Osteoblast (primary cell): ENCODE measurements at places on chromosomes 5 and 9.

- peak overlapping the region; percentile 84 for H3K27ac ChIP-seq
- DNase-seq = no peak
- H3K4me3 ChIP-seq = no peak overlapping the region
- peaks cover 78% of the 10 kb centered on the region for H3K4me1 ChIP-seq
- H3K27me3 ChIP-seq = no peaks in the 10 kb centered on the region
Observed at GRCh38 chr5:151670083-151670686, 16.5 kb downstream of the SPARC start.

GRCh38 chr5:122252319-122252718 lies 59.7 kb upstream of the SNCAIP start:
- DNase-seq = no peak
- no peak overlapping the region for H3K27ac ChIP-seq
- H3K36me3 ChIP-seq = no peaks in the 10 kb centered on the region
- H3K4me1 ChIP-seq = no peaks in the 10 kb centered on the region

- DNase-seq = no peak
- no peaks in the 10 kb centered on the region for H3K36me3 ChIP-seq
- peaks cover 25% of the 10 kb centered on the region for H3K4me1 ChIP-seq
- H3K4me3 ChIP-seq = no peak overlapping the region
- H3K27ac ChIP-seq = peak overlapping the region; percentile 23
Observed at GRCh38 chr9:15293804-15294316, 13.2 kb downstream of the TTC39B start.

DNA sequence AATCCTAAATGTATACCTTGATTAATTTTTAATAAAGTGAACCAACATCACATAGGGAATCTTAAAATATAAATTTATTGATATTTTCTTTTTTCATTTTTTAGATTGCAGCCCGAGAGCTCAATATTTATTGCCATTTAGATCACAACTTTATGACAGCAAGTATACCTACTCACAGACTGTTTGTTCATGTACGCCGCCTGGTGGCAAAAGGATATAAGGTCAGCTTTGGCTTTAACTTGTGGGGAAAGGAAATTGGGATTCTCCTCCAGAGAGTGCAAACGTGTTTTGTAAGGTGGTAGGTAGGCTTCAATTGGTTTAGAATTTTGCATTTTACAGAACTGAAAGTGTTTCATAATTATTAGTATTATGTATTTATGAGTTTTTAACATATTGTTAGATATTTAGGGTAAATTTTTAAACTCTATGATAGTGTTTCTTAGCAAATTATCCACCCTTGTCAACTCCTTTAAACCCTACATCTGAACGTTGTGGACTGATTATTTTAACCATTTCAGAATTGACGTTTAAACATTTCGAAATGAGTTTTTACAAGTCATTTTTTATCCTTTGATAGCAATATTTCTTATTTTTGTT lies 17.5 kb upstream of the DHFR start:
- H3K36me3 ChIP-seq = peaks cover 33% of the 10 kb centered on the region

DNA sequence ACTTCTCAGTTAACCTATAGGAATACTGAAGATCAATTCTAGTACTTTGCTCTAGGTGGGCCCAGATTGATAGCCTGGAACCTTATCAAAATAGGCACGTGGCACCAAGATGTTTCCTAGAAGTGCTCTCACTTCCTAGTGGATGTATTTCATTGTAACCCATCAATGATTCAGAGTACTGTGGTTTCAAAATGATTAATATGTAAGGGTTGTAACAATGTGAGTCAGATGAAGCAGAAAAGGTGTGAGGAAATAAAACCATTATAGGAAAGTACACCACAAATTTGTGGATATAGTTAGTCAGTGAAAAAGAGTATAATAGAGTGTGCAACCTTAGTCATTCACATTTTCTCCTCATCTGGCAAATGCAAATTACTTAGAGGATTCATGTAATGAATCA lies 177.3 kb upstream of the FST start:
- no peak overlapping the region for H3K4me3 ChIP-seq
- H3K27me3 ChIP-seq = no peaks in the 10 kb centered on the region
- H3K4me1 ChIP-seq = peaks cover 13% of the 10 kb centered on the region
- peak overlapping the region; percentile 57 for H3K27ac ChIP-seq

GRCh38 chr5:58776559-58776958 lies 193.7 kb downstream of the RAB3C start:
- H3K4me1 ChIP-seq = no peaks in the 10 kb centered on the region
- H3K4me3 ChIP-seq = no peak overlapping the region
- no peaks in the 10 kb centered on the region for H3K27me3 ChIP-seq

DNA sequence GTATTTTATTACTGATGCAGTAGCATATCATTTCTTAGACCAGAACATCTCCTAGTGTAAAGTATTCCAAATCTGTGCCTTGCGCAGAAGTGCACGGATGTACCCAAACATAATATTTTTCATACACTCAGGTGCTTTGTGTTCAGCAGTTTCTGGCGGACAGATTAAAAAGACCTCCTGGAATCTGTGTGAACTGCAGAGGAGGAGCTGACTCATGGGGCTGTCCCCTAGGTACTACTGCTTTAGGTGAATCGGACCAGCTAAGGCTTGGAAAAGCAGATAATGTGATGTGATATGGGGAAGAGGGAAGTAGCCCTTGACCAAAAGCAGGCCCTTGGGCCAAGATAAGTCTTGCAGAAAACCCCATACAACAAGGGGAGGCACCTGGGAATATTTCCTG lies 310.1 kb downstream of the PLK2 start:
- H3K27me3 ChIP-seq = no peaks in the 10 kb centered on the region
- no peak overlapping the region for H3K27ac ChIP-seq
- no peak for DNase-seq
- H3K36me3 ChIP-seq = no peaks in the 10 kb centered on the region
- no peaks in the 10 kb centered on the region for H3K4me1 ChIP-seq

GRCh38 chr5:31623249-31623648 lies 15.7 kb upstream of the PDZD2 start:
- H3K27ac ChIP-seq = no peak overlapping the region
- no peaks in the 10 kb centered on the region for H3K36me3 ChIP-seq
- DNase-seq = no peak
- no peaks in the 10 kb centered on the region for H3K4me1 ChIP-seq
- no peak overlapping the region for H3K4me3 ChIP-seq
- peaks cover 2% of the 10 kb centered on the region for H3K27me3 ChIP-seq

GRCh38 chr9:98879094-98879962 lies 64.4 kb upstream of the COL15A1 start:
- H3K4me1 ChIP-seq = peaks cover 11% of the 10 kb centered on the region
- H3K4me3 ChIP-seq = no peak overlapping the region
- H3K27ac ChIP-seq = no peak overlapping the region
- DNase-seq = no peak

- no peak for DNase-seq
- H3K27ac ChIP-seq = peak overlapping the region; percentile 19
- no peaks in the 10 kb centered on the region for H3K36me3 ChIP-seq
- H3K4me3 ChIP-seq = no peak overlapping the region
- H3K4me1 ChIP-seq = peaks cover 35% of the 10 kb centered on the region
Observed at GRCh38 chr5:122156724-122157325, 27.5 kb downstream of the ZNF474 start.

DNA sequence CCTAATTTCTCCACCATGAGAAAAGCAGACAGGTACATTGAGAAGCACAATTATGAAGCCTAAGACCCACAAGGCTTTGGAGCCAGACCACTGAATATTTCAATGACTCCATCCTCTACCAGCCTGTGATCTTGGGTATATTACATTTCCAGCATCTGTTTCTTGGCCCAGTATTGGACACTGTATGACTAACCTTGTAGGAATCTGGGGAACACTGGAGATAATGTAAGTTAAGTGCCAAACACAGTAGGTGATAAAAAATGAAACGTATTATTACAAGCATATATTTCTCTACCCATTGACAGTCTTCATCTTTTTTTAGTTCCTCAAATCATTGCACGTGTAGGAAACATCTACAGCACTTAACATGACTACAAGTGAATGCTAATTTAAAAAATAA lies 28.6 kb upstream of the FEM1C start:
- peaks cover 4% of the 10 kb centered on the region for H3K36me3 ChIP-seq
- H3K4me1 ChIP-seq = peaks cover 24% of the 10 kb centered on the region
- no peaks in the 10 kb centered on the region for H3K27me3 ChIP-seq
- H3K4me3 ChIP-seq = no peak overlapping the region
- no peak overlapping the region for H3K27ac ChIP-seq
- no peak for DNase-seq

GRCh38 chr5:177421062-177421798 lies 5.2 kb upstream of the GRK6 start:
- no peak overlapping the region for H3K27ac ChIP-seq
- no peak overlapping the region for H3K4me3 ChIP-seq
- DNase-seq = peak; percentile 44
- peaks cover 7% of the 10 kb centered on the region for H3K4me1 ChIP-seq

GRCh38 chr9:96556701-96557461 lies 62.8 kb downstream of the CDC14B start:
- no peak for DNase-seq
- peaks cover 54% of the 10 kb centered on the region for H3K4me1 ChIP-seq
- H3K27ac ChIP-seq = peak overlapping the region; percentile 99
- H3K36me3 ChIP-seq = no peaks in the 10 kb centered on the region

DNA sequence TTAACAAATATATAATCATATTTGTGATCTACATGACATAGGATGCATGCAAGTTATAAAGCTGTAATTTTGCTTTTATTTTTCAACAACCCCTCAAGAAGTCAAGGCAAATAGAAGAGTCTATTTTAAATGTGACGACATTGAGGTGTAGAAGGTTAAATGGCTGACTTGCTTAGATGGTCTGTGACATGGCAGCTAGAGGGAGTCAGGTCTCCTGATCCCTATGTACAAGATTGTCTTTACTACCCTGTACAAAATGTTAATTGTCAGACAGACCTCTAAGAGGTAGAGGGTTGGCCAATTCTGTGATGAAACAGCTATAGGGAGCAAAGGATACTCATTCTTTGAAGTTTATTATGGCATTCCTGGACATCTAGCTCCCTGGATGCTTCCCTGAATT lies 380.9 kb upstream of the MEF2C start:
- H3K36me3 ChIP-seq = no peaks in the 10 kb centered on the region
- H3K27ac ChIP-seq = no peak overlapping the region
- H3K4me3 ChIP-seq = no peak overlapping the region
- DNase-seq = no peak
- no peaks in the 10 kb centered on the region for H3K27me3 ChIP-seq

- H3K27ac ChIP-seq = no peak overlapping the region
- no peaks in the 10 kb centered on the region for H3K27me3 ChIP-seq
- no peak overlapping the region for H3K4me3 ChIP-seq
- H3K36me3 ChIP-seq = no peaks in the 10 kb centered on the region
- no peak for DNase-seq
Observed at GRCh38 chr9:111868475-111868874, 28.1 kb upstream of the UGCG start.

DNA sequence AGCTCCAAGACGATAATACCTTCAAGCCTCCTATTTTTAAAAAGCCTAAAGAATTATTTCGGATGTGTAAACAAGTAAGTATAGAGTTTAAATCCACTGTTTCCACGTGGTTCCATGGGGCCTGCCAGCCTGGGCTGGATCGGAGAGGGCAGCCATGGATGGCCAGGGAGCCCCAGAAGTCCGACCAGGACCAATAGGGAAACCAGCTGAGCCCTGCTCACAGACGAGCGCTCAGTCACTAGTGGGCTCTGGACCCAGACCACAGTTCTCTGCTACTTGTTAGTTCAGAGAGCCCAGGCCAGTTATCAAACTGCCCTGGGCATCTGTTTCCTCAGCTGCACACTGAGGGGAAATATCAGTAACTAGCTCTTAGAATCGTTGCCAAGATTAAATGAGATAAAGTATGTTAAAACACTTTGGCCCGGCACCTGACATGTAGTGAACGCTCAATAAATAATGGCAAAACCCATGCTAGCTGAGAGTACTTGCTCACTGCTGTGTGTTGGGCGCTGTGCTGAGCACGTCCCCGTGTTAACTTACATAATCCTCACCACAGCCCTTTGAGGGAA lies 124.8 kb downstream of the RGS3 start:
- H3K4me1 ChIP-seq = peaks cover 6% of the 10 kb centered on the region
- peak; percentile 35 for DNase-seq
- peaks cover 24% of the 10 kb centered on the region for H3K36me3 ChIP-seq

GRCh38 chr9:137759649-137760321 lies 117.8 kb upstream of the CACNA1B start:
- H3K4me3 ChIP-seq = no peak overlapping the region
- H3K27ac ChIP-seq = no peak overlapping the region
- peaks cover 62% of the 10 kb centered on the region for H3K36me3 ChIP-seq
- peaks cover 15% of the 10 kb centered on the region for H3K4me1 ChIP-seq

DNA sequence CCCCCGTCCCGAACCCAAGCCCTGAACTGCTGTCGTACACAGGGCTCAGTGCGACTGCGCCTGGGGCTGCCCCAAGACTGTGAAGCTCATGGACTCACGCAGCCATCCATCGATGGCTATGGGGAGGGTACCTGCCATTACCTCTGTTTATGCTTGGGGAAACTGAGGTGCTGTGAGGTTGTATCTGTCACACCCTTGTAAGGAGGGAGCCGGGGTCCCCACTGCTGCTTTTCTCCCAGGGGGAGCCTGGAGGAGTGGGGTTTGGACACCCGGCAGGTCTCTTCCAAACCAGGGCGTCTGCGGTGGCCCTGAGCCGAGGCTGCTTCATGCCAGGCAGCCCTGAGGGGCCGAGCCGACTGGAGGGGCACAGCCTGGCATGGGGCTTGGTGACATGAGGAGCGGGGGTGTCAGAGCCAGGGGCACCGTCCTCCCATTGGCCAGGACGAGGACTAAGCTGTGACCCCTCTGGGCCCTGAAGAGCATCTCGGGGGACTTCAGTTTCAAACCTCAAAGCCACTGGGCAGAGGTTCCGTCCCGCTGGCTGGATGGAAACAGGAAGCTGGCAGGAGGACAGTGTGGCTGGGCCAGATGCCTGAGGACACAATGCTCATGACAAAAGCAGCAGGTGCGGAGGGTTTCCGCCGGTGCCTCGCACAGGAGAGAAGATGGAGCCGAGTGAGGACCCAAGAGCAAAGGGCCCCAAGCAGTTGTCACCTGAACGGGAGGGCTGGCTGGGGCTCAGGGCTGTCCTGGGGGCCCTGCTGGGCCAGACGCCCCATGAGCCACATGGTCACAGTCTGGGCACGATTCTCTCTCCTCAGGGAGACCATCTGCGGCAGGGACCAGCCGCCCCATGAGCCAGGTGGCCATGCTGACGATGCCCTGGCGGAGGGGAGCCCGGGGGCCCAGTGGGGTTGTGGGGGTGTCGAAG lies 54.4 kb upstream of the EXOC3 start:
- H3K36me3 ChIP-seq = peaks cover 65% of the 10 kb centered on the region
- DNase-seq = peak; percentile 90
- no peaks in the 10 kb centered on the region for H3K27me3 ChIP-seq
- H3K4me3 ChIP-seq = no peak overlapping the region

GRCh38 chr5:175517824-175518450 lies 39.6 kb downstream of the SFXN1 start:
- H3K4me3 ChIP-seq = no peak overlapping the region
- peaks cover 85% of the 10 kb centered on the region for H3K36me3 ChIP-seq
- peaks cover 15% of the 10 kb centered on the region for H3K4me1 ChIP-seq
- peak; percentile 81 for DNase-seq
- H3K27ac ChIP-seq = peak overlapping the region; percentile 54

- no peak overlapping the region for H3K4me3 ChIP-seq
- no peak overlapping the region for H3K27ac ChIP-seq
- no peaks in the 10 kb centered on the region for H3K27me3 ChIP-seq
- no peaks in the 10 kb centered on the region for H3K36me3 ChIP-seq
Observed at GRCh38 chr5:107853031-107853430, 182.3 kb upstream of the EFNA5 start.
